ENCODE measurements at places on chromosomes 13 and 19.

DNA sequence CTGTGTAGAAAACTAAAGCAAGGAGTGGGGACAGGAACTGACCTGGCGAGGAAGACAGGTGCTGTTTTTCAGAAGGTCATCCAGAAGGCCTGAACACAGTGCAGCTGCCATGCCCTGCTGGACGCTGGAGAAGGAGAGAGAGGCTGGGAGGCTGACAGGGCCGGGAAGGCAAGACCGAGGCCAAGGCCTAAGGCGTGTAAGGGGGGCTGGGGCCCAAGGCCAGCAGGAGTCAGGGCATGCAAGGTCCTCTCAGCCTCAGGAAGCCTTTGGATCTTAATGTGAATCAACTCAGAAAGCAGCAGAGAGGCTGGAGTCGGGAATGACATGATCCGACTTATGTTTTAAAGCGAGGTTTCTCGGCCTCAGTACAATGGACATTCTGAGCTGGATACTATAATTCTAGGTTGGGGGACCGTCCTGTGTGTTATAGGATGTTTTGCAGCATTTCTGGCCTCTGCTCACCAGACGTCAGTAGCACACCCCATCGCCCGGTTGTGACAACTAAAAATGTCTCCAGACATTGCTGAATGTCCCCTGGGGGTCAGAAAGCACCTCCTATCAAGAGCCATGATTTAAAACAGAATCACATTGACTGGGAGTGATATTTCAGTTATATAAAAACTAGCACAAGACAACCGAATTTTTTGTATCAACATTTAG is 530.4 kb downstream of the MYO16 start:
- no peak for DNase-seq

- no peak for DNase-seq
Observed at GRCh38 chr19:46126086-46126580, 1.6 kb upstream of the IGFL3 start.

GRCh38 chr13:50893211-50893852 is 16.3 kb upstream of the RNASEH2B start:
- DNase-seq = no peak

- no peak for DNase-seq
Observed at GRCh38 chr13:30720172-30720869, 15.0 kb upstream of the ALOX5AP start.

DNA sequence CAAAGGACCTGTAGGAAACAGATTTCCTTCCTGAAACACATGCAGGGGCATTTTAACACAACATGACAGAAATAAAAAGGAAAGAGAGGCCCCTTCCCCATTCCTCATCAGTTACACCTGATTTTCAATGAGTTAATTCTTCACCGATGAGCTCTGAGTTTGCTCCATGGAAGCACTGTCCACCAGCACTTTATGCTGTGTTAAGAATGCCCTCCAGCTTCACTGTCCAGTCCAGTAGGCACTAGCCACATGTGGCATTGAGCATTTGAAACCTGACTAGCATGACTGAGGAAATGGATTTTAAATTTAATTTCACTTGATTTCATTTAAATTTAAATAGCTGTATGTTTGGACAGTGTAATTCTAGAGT is 217.2 kb upstream of the SLC10A2 start:
- no peak for DNase-seq

DNA sequence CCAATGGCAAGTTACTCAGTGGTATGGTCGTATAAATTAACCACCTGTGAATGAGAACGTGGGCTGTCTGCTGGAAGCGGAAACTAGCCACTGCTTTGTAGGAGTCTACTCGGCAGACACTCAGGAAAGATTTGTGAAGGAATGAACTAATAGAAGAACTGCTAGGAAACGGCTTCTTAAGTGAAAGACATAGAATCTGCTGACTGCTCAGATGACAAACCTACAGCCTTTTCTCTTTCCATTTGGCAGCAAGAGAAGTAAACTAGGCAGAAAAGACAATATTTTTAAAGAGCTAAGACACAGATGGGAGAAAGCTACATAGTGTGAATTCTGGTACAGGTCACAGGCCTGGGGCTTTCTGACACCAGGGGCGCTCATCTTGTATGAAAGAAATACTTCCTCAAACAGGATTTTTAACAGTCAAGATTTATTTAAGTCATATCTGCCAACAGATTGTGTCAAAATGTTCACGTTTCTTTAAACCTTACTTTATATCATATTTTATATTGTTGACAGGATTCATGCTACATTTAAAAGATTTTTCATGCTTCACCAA is 78.4 kb downstream of the MIPEP start:
- no peak for DNase-seq

GRCh38 chr13:95406176-95406575 is 104.9 kb upstream of the ABCC4 start:
- no peak for DNase-seq

- DNase-seq = no peak
Observed at GRCh38 chr13:38866649-38867048, 124.0 kb downstream of the STOML3 start.

GRCh38 chr13:91132381-91132780 is 215.1 kb upstream of the MIR17HG start:
- no peak for DNase-seq

Data from activated CD8-positive, alpha-beta memory T cell treated with anti-CD3 and anti-CD28 coated beads, Interleukin-2, amount 50 U/mL, for 48 hours (primary cell).